ENCODE measurements at places on chromosomes 5 and 9. TPM values are rescaled to one million over a fixed set of nuclear protein-coding genes. Genes with fewer than 3 reads are reported as not detected.

CNTNAP3B gene
- not detected for total RNA-seq

FAM78A gene
- total RNA-seq: 51.6 TPM

CDKN2A gene
- total RNA-seq: 3.7 TPM

OTP gene
- total RNA-seq: not detected

DMRT2 gene
- total RNA-seq: 0.21 TPM

FCN1 gene
- total RNA-seq: not detected

GDNF gene
- total RNA-seq: 0.38 TPM

PCDHA9 gene
- not detected for total RNA-seq

AGTPBP1 gene
- 25.8 TPM for total RNA-seq

PCDHA7 gene
- not detected for total RNA-seq

ZFP37 gene
- 0.33 TPM for total RNA-seq

MCC gene
- 1.0 TPM for total RNA-seq

PCA3 gene
- not detected for total RNA-seq

PITX1 gene
- total RNA-seq: 0.78 TPM
